Activated T-helper 1 cell treated with anti-CD3 and anti-CD28 coated beads, Interleukin-2, amount 50 U/mL, for 16 hours (primary cell): ENCODE measurements at places on chromosomes 16 and 17.
A peak's percentile ranks its signal among the peaks of the same experiment; 100 is the strongest.

GRCh38 chr17:75814900-75815373, 29.3 kb downstream of the UNC13D start:
- no peak for DNase-seq

GRCh38 chr17:9999919-10000695, 95.0 kb upstream of the RCVRN start:
- DNase-seq, result no peak

GRCh38 chr17:78343543-78344201, 16.2 kb downstream of the SOCS3 start:
- DNase-seq, result peak; percentile 58

- no peak for DNase-seq
Observed at GRCh38 chr17:34081269-34081668, 173.8 kb upstream of the CCL2 start.

DNA sequence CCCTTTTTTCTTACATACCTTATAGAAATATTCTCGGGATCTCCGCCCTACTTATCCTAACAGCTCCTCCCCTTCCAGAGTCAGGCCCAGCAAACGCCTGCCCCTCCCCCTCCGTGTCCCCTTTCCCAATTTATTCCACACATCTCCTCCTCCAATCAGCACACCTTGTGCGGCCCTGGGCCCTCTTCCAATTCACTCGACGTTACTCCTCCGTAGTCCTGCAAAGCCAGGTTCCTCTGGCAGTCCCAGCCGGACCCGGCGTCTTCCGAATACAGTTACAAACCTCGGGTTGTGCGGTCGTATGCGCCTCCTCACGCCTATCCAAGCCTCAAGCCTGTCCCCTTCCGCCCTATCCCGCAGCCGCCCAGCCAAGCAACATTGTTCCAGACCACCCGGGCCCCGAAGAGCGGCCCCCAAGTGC, 677 bp downstream of the CBX1 start:
- no peak for DNase-seq

DNA sequence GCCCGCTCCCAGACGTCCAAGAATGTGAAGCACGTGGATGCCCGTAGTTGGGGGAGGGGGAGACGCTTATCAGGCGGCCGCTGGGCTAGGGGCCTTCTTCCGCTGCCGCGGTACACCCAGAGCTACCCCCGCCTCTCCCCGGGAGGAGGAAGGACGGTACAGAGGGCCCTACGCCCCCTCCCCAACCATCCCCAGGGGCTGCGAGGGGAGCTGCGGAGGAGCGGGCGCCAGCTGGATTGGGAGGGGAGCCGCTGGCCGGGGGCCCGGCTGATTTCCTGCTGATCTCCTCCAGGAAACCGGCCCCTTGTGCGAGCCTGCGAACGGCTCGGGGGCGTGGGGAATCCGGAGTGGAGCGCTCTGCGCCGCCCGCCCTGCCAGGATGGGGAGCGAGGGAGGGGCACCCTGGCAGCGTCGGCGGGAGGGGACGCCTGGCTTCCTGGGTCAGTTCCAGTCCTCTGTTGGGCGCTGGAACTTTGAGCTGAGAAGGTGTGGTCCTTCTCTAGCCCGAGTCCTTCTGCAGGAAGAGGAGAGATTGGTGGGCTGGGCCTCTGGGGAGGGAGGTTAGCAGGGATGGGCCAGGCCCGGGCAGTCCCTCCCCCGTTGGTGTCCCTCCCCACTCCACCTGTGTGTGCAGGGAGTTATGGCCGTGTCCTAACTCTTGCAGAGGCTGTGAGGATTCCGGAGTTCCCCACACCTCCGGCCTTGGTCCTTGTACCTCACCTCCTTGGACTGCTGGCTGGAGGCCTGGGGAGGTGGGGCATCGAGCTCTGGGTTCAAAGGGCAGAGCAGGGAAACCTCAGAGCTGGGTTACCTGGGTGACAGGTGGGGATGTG, 19.2 kb downstream of the GJD3 start:
- no peak for DNase-seq

- DNase-seq, result no peak
Observed at GRCh38 chr17:4974115-4974670, 6.6 kb upstream of the SPAG7 start.

- DNase-seq, result no peak
Observed at GRCh38 chr17:81888988-81889595, 2.3 kb downstream of the ALYREF start.

DNA sequence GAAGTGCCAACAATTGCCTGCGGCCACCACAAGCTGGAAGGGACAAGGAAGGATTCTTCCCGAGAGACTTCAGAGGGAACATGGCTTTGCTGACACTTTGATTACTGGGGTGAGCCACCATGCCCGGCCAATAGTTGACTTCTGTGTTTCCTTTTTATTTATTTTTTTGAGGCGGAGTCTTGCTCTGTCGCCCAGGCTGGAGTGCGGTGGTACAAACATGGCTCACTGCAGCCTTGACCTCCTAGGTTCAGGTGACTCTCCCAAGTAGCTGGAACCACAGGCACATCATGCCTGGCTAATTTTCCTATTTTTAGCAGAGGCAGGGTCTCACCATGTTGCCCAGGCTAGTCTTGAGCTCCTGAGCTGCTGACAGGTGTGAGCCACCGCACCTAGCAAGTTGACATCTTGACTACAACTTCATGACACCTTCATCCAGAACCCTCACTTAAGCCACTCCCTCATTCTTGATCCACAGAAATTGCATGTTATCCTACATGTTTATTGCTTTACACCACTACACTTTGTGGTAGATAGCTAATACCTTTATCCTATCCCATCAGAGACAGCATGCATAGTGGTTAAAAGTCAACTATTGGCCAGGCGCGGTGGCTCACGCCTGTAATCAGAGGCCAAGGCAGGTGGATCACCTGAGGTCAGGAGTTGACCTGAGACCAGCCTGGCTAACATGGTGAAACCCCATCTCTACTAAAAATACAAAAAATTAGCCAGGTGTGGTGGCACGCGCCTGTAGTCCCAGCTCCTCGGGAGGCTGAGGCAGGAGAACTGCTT, 16.1 kb upstream of the GPRC5C start:
- DNase-seq, result no peak

DNA sequence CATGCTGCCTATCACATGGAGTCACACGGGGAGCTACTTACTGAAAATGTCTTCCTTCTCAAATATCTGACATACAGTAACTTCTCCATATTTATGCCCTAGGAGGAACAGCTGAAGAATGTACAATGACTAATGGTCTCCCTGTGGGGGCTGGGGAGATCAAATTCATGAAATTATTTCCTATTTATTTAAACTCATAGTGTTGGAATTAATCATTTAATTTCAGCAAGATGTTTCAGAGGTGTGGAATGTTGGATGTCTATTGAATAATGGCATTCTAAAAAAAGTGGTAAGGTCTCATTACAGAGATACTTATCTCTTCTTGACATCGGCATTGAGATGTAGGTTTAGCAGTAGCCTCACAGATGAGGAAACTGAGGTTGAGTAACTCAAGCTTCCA, 214.3 kb upstream of the CDH11 start:
- DNase-seq, result no peak
